ENCODE measurements at places on chromosomes 1 and 21.

GRCh38 chr1:41758904-41759548, 159.7 kb downstream of the HIVEP3 start:
- no peak for DNase-seq

DNA sequence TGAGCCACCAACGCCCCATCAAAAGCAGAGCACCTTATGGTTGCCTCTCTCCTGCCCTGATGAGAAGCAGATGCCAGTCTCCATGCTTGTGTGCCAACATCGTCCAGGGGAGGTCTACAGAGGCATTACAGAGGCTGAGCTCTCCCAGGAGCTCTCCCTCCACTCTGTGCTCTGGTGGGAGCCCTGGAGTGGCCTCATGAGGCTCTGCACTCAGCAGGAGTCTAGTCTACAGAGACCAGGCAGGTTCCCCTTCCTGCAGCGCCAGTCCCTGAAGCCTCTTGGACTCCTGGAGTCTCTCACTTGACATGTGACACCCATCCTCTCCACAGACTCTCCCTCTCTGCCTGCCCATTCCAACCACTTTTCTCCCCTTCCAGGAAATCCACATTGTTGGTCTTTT, 3.4 kb downstream of the DCST1 start:
- no peak for DNase-seq

DNA sequence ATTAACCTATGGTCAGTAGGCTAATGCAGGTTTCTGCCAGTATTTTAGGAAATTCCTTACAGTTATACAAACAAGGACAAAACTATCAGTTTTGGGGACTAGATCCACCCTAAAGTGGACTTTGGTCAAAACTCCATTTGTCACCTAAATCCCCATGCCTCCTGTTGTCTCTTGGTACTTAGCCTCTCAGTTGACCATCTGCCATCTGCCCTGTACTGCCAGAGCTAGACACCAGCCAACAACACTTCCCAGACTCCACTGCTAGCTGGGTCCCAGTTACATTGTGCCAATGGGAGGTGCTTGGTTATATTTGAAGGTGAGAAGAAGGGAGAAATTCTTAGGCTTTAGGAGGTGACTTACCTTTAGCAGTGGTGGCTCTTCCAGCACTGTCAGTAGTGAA, 17.0 kb upstream of the BSDC1 start:
- DNase-seq, result no peak

GRCh38 chr1:14968251-14968851, 185.2 kb upstream of the TMEM51 start:
- DNase-seq, result no peak

- DNase-seq, result no peak
Observed at GRCh38 chr1:18965206-18966173, 9.0 kb upstream of the IFFO2 start.

- DNase-seq, result no peak
Observed at GRCh38 chr1:10188133-10188650, 22.2 kb upstream of the KIF1B start.

DNA sequence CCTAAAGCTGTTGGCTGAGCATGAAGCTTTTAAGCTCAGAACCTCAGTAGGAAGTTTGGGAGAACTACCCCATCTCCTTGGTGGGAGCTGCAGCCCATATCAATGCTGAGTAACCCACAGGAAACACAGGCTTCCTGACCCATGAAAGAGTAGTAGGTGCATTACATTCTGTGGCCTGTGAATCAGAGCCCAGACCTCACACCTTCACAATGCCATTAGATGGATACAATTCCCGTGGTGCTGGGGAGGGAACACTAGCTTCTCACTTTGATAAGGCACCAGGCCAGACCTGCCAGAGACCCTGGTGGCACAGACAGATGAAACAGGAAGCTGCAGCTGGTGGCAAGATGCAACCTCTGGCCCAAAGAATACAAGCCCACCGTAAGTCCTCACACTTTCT, 308.8 kb downstream of the NPHP4 start:
- DNase-seq, result no peak

DNA sequence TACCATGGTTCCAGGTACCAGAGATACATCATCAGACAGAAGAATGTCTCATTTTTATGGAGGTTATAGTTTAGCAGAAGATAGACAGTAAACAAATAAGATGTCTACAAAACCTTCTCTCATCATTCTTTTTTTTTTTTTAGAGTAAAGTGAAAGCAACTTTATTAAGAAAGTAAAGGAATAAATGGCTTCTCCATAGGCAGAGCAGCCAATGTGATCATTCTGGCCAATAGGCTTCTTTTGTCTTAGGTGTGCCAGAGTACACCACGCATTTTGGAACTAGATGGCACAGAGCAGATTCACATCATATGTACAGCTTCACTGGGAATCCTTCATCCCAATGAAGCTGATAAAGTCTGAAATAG, 428.2 kb downstream of the SMYD3 start:
- no peak for DNase-seq
